ENCODE measurements at places on chromosomes 13 and 19.

DNA sequence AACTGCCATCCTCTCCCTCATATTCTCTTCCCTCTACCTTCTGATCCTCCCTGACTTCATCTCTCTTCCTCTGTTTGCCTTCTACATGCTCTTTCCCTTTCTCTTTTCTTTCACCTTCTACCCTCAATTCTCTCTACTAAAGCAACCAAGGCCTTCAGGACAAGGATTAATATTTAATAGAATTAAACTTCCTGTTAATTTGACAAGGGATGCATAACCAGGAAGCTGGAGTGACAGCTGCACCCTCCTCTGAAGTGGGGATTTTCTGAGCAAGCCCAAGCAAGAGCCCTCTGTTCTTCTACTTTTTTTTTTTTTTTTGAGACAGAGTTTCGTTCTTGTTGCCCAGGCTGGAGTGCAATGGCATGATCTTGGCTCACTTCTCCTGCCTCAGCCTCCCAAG, 63.4 kb upstream of the MED4 start:
- DNase-seq, result no peak

GRCh38 chr19:15251010-15251748, 18.9 kb upstream of the EPHX3 start:
- DNase-seq, result no peak

DNA sequence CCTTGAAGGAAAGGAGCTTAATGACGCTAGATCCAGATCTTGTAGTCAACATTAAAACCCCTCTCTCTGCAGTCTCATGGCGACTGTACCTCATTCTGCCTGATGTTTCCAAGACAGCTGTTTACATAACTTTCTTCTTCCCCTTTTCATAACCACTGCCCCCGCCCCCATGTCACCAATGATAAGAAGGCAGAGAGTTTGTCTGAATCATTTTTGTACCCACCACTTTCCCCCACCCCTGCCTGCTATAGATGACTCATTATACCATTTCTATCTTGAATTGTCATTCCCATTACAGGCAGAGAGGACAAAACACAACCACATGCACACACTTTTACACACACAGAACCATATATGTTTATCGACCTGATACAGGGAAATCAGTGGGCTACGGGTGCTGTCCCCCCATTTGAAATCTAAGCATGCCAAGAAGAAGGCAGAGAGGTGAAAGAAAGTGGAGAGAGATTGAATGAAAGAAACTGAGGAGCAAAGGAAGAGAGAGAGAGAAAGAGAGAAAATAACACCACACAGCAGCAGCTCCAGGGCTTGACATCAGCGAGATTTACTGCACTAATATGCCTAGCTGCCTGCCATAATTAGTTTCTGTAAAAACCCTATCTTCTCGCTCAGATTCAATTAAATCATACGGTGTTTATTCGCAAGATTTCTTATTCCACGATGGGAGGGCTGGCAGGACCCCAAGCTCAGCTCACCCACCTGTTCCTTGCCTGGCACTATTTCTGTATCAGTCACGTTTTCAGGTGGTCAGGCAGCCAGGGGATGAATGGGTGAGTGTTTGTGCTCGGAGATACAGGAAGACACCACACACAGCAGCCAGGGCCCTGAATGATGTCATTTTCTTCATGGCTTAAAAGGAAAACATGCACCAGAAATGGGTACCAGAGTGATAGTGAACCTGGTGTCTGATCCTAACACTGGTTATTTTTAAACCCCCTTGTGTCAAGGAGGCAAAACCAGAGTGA, 114.3 kb upstream of the SERP2 start:
- peak; percentile 19 for DNase-seq

- no peak for DNase-seq
Measured at GRCh38 chr13:70666883-70667556, 558.8 kb upstream of the KLHL1 start.

- DNase-seq, result no peak
Measured at GRCh38 chr19:7418596-7418995, 69.9 kb downstream of the ARHGEF18 start.

DNA sequence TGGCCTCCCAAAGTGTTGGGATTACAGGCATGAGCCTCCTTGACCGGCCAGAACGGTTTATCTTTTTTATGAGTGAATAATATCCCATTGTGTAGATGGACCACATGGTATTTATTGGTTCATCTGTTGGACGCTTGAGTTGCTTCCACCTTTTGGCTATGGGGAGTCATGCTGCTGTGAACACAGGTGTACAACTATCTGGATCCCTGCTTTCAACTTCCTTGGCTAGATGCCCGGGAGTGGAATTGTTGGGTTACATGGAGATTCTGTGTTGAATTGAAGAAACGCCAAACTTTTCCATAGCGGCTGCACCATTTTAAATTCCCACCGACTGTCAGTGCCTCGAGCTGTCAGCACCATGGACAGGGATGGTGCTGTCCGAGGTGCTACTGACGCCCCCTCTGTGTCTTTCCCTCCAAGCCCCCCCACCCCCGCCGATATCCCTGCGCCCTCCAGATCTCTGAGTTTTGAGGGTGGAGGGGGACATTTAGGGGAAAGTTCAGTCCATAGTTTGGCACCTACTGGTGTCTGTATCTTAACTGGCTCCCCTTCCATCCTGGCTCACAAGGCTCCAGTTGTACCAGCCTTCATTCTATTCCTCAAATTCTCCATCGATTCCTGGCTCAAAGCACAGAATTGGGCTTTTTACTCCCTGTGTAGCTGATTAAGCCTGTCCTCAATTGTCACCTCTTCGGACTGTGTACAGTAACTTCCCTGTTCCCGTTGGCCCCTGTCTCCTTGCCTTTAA, 27.3 kb downstream of the PNPLA6 start:
- no peak for DNase-seq

DNA sequence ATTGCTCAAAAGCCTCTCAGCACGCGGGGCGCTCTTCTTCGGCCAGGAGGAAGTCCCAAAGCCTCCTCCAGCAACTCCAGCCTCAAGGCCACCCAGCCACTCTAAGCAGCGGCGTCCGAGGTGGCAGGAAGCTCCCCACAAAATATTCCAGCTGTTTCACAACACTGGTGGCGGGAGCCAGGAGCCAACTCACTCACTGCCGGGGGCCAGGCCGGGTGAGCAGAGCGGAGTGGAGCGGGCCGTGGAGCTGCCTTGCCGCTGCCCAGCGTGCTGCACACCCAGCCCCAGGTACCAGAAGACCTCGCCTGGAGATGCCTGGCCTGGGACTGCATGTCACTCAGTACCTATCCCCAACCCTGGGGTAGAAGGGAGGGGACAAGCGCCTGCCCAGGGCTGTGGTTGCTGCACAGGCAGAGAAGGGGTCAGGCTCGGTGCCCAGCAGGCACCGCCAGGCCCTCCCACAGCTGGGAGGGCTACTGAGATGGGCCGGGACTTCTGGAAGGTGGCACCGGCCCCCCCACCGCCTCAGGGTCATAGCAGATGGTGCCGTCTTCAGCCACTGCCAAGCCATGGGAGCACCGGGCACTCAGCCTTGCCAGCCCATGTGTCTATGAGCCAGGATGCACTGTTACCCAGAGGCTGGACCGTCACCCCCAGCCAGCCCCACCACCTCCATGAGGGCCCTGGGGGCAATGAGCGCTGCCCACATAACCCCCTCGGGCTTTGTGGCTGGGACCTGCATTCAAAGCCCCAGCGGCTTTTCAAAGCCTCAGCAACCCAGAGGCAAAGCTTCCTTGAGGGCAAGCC, 59.2 kb downstream of the MLLT1 start:
- DNase-seq, result no peak

DNA sequence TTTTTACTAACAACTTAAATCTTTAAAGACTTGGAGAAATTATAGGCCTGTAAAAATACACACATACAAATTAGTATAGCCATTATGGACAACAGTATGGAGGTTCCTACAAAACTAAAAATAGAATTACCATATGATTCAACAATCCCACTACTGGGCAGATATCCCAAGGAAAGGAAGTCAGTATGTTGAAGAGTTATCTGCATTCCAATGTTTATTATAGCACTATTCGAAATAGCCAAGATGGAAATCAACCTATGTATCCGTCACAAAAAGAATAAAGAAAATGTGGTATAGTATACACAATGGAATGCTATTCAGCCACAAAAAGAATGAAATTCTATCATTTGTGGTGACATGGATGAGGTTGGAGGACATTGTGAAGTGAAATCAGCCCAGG, 37.2 kb downstream of the SLITRK1 start:
- DNase-seq, result no peak

- no peak for DNase-seq
Measured at GRCh38 chr13:20344836-20345490, 112.8 kb upstream of the GJB6 start.

- DNase-seq, result peak; percentile 61
Measured at GRCh38 chr19:3163230-3163886, 15.2 kb upstream of the S1PR4 start.

DNA sequence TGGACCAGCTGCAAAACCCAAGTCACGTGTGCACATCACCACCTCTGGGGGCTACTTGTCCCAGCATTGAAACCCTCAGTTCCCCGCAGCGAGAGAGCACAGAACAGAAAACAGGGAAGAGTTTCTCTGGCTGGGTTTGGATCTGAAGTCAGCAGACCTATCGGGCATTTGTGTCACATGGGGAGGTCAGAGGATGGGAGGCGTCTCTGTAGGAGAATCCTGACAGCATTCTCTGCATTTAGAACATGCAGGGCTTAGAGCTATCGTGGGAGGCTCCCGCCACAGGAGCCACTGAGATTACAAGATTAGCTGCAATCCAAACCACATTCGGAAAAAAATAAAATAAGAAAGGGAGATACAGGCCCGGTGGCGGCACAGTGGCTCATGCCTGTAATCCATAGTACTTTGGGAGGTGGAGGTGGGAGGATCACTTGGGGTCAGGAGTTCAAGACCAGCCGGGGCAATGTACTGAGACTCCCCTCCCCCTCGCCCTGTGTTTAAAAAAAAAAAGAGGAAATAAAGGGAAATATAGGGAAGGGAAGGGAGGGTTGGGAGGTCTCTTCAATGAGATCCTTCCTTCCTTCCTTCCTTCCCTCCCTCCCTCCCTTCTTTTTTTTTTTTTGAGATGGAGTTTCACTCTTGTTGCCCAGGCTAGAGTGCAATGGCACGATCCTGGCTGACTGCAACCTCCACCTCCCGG, 2.9 kb upstream of the TLE6 start:
- DNase-seq, result no peak

DNA sequence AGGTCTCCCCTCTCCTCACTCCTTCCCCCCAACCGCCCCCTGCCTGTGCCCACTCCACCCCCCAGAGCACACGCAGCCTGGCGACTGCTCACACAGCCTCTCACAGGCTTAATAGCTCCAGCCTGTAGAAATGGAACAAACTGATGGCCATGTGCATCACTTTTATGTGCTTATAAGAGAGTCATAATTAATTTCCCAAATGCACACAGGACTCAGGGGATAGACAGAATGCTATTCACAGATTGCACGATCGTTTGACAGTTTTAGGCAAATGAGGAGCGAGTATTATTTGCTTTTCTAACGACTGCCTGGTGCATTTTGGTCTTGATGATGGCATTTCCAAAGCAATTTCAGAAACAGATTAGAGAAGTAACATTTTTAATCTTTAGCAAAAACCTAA, 97.7 kb upstream of the VSTM2B start:
- DNase-seq, result no peak

DNA sequence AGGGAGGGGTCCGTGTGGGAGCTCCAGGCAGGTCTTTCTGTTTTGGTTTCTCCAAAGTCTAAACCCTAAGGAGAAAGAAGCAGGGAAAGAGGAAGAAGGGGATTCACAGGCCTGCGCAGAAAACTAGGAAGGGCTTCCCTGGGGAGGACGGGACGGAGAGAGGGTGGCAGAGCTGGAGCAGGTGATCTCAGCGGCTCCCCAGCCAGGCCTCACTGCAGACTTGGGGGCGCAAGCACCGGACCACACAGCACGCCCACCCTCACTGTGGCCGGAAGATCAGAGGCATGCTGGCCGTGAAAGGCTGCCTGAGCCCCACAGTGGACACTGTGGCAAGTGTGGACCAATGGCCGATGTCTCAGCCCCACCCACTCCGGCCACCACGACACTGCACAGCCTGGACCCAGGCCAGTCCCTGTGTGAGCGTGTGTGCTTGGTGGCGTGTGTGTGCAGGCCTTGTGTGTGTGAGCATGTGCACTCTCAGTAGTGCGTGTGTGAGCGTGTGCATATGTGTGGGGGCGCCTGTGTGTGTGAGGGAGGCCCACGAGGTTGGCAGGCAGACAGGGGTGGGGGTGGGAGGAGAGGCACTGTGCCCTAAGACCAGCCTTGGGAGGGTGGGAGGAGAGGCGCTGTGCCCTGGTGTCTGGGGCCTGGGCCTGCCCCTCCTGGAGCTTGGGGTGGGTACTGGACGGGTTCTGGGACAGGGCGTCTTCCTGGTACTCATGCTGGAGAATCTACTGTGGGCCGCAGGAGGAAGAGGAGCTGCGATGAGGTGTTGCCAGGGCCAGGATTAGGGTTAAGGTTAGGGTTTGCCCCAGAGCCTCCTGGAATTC, 15.4 kb upstream of the TMEM255B start:
- DNase-seq, result no peak

DNA sequence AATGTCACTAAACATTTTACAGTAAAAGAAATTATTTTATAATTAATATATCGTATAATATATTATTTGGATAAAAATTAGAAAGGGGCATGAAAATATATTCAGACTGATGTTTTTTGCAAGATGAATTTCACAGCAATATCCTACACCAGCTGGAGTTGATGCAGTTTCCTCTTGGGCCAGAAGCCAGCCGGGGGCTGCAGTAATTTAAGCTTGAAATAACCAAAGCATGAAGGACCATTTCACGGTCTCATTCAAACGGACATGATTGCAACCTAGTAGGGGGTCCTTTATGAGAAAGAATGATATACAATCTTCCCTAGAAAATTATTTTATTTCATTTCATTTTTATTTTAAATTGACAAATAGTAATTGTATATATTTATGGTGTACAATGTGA, 797.2 kb upstream of the PCDH9 start:
- DNase-seq, result no peak

- no peak for DNase-seq
Measured at GRCh38 chr19:50837300-50837699, 3.9 kb upstream of the KLK15 start.

GRCh38 chr19:46787331-46788261, 798 bp downstream of the SLC1A5 start:
- peak; percentile 31 for DNase-seq
